ENCODE measurements at places on chromosomes 5 and 9.

- DNase-seq, result no peak
These were observed 668.4 kb upstream of the CDH9 start for GRCh38 chr5:27706832-27707231.

DNA sequence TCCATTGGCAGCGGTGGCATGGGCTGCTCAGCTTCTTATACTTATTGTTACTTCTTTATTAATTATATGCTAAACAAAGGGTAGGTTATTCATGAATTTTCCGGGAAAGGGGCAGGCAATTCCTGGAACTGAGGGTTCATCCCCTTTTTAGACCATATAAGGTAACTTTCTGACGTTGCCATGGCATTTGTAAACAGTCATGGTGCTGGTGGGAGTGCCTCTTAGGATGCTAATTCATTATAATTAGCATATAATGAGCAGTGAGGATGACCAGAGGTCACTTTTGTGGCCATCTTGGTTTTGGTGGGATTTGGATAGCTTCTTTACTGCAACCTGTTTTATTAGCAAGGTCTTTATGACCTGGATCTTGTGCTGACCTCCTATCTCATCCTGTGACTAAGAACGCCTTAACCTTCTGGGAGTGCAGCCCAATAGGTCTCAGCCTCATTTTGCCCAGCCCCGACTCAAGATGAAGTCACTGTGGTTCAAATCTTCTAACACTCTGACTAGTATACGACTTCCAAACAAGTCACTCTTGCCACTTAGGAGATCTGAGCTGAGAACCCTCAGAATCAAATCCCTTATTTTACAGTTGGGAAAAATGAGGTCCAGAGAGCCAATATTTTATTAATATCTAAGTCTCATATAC lies 237.5 kb downstream of the TRIM32 start:
- no peak for DNase-seq

DNA sequence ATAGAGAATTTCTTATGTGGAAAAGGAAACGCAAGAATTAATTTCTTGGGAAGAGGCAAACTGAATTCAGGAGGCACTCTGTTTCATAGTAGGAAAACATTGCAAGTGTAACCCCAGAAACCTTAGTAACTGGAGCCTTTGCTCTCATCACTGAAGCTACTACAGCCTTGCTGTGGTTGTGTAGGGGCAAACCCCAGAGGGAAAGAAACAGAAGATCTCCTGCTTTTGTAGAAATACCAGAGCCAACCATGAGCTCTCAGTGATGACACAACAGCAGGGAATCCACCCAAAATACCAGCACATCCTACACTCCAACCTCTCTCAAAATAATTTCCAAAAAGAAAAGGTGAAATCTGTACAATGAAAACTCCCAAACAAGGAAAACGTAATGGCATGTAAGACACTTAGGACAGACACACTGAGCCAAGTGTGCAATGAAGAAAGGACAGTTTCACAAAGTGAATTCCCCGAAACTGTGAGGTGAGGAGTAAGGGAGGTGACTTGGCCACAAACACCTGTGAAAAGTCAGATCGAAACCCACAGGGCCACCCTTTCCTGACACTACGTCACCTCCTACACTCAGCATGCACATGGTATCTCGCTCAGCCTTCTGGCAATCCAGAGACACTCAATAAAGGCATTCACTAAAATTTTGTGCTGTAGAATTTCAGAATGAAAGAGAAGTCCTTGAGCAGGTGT lies 8.5 kb upstream of the ACSL6 start:
- no peak for DNase-seq

DNA sequence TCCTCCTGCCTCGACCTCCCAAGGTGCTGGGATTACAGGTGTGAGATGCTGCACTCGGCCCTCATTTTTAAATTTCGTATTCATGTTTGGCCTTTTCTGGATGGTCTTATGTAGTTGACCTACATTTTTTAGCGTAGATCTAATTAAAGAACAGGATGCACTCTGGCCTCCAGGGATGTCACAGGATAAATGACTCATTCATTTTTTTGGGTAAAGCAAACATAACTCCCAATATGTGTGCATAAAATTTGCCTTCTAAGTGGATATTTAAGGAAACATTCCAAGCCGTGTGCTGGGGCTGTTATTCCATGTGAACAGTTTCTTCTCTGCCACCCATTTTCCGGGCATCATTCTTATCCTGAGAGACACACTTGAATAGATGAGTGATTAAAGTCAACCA lies 501.6 kb downstream of the IRX1 start:
- no peak for DNase-seq

DNA sequence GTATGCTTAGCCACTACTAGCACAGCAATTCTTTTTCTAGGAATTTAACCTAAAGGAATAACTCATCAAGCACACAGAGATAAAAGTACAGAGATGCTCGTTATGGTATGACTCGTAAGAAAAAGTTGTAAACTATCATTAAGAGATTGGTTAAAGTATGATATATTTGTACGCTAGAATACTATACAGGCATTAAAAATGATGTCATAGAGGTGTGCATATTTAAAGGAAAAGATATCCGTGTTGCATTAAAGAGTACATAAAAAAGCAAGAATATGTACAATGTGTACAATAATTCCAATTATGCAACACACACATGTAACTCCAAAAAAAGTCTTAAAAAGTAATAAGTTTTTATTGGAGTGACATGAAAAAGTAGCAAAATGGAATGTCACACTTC lies 54.5 kb upstream of the PALM2AKAP2 start:
- DNase-seq, result no peak

- no peak for DNase-seq
These were observed 224.2 kb downstream of the SYK start for GRCh38 chr9:91025856-91026255.

All from stimulated activated CD4-positive, alpha-beta T cell treated with anti-CD3 and anti-CD28 coated beads, Interleukin-1b, Interleukin-23, amount 100 ng/mL, for 1 hour (primary cell).